ENCODE measurements at places on chromosomes 16 and 17. TPM values are rescaled to one million over a fixed set of nuclear protein-coding genes. Genes with fewer than 3 reads are reported as not detected.
A peak's percentile ranks its signal among the peaks of the same experiment; 100 is the strongest.

The TSR1 gene
- total RNA-seq: 21.4 TPM

The CD19 gene
- not detected for total RNA-seq

The PRKCA gene
- 4.8 TPM for total RNA-seq

- DNase-seq: no peak
Measured at GRCh38 chr17:6454495-6455320, 10.5 kb downstream of the PIMREG start.

- DNase-seq: peak; percentile 24
Measured at GRCh38 chr17:945672-946071, 33.9 kb downstream of the NXN start.
